SW 1271 (cell line): ENCODE measurements at places on chromosomes 7 and 10.

DNA sequence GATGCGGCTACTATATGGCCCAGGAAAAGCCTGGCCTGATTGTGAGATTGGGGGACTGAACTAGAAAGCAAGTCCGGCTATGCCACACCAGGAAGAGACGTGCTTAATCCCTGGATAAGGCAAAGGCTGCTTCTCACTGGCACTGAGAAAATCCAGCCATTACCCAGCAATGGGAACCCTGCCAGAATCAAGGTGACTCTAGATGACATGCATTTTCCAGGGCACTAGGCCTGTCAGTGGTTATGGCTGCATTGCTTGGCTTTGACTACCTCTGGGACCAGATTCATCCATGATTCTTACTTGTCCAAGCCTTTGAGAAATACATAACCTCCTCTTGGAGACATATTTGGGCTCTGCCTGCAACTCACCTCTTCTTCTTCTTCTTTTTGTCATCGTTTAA, 317.2 kb downstream of the GRID1 start:
- no peak for DNase-seq

DNA sequence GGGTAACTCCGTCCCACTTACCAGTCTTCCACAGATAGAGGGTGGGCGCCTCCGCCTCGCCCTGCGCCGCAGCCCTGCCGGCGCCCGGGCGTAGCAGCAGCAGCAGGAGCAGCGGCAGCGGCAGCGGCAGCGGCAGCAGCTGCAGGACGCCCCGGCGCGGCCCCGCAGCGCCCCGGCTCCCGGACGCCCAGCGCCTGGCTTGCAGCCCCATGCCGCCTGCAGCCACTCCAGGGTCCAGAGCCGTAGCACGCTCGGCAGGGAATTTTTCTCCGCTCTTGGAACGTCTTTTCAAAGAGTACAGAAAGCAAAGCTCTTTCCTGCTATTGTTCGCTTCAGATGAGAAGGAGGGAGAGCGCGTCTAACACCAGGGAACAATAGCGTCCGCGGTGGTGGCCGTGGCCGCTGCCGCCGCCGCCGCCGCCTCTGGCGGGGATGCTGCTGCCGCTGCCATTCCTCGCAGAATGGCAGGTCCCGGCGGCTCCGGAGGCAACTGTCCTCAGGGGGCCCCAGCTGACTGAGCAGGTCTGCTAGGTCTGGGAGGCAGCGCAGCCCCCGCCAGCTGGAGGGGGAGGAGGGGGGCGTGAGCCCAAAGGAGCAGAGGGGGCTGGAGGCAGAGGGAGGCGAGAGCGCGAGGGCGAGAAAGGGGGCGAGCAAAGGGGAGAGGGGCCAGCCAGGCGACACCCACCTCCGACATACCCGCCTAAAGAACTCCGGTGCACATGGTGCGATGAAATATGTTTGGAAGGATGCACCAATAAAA, at the start of gene THSD7A:
TSS of gene THSD7A (minus strand) at position 463 of the 760 bp plus-strand sequence. CDS start at position 211, 252 bp downstream.
- DNase-seq = no peak

- DNase-seq = no peak
Observed at GRCh38 chr10:66680886-66681285, 244.9 kb upstream of the LRRTM3 start.

GRCh38 chr10:116690356-116691322, 51.7 kb downstream of the HSPA12A start:
- no peak for DNase-seq

GRCh38 chr7:142925413-142925812, 8.1 kb downstream of the TRPV5 start:
- no peak for DNase-seq

DNA sequence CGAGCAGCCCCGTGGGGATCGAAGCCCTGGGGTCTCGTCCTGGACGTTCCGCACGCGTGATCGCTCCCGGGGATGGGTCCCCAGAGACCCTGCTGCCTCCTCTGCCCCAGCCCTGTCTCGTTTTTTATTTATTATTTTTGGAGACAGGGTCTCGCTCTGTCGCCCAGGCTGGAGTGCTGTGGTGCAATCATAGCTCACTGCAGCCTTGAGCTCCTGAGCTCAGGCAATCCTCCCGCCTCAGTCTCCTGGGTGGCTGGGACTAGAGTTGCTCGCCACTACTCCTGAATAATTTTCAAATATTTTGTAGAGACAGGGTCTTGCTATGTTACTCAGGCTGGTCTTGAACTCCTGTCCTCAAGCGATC, 319 bp upstream of the STX1A start:
- DNase-seq = no peak

DNA sequence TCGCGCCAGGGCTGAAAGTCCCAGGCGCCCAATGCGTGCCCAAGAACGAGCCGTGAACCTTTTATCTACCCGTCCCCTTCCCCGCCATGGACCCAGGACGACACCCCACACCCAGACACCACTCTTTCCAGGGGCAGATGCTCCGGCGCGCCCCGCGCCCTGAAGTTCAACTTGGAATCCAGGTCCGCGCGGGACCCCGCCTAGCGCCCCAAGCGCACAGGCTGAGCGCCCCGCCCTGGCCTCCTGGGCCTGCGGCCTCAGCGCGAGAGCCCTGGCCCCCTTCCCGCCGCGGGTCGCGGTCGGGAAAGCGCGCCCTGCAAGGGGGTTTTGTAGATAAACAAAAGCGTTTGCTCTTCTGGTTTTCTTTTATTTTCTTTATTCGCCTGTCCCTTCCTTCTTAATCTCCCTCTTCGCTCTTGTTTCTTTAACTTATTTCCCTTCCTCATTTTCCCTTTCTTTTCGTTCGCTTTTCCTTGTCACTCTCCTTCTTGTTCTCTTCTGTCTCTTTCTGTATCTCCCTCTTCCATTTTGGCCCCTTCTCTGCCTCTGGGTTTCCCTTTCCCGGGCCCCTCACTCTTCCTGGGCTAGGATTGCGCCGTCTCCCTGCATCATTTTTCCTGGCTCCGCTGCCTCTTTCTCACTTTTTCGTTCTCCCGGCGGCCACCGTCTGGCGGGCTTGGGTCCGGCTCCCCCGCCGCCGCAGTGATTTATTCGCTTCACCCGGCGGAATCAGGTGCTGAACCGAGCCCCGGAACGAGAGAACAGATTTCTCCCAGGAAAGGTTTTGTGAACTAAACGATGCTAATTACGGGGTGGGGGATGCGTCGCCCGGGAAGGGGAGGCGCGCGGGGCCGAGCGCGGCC, 15.3 kb upstream of the PAX2 start:
- DNase-seq = no peak

- no peak for DNase-seq
Observed at GRCh38 chr7:33766405-33766804, 138.9 kb upstream of the BMPER start.

- DNase-seq = no peak
Observed at GRCh38 chr7:4279216-4279615, 402.9 kb upstream of the FOXK1 start.

GRCh38 chr7:38858259-38858884, 50.6 kb downstream of the VPS41 start:
- DNase-seq = no peak

DNA sequence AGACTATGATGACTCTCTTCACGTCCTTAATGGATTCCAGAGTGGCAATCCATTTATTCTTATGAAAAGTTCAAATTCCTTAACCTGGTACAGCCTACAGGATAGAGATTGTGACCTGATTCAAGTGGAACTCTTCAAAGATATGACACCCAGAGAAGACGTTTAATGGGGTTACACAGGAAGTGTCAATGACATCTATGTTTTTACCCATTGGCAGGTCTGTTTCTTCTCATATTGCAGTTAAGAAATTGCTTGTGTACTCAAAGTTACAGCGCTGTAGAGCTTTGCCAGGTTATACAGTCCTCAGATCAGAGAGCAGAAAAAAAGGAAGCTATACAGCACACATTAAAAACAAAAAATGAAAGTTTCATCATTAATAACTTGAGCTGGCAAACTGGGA, 367.4 kb downstream of the THSD7A start:
- DNase-seq = no peak

GRCh38 chr10:82680608-82681007, 805.6 kb downstream of the NRG3 start:
- no peak for DNase-seq

DNA sequence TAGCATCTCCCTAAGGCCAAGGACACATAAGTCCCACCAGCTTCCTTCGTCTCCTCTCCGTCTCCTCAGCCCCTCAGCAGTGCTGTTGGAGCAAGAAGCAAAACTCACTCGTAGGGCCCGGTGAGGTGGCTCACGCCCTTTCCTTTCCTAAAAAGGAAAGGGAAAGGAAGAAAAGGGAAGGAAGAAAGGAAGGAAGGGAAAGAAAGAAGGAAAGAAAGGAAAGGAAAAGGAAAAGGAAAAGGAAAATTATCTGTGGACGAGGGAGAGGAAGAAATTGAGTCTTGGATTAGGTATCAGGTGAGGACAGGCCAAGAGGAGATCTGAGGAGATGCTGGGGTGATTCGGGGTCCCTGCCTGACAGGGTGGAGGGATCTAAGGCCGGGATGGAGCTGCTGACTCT, 3.1 kb upstream of the ZNF316 start:
- no peak for DNase-seq

DNA sequence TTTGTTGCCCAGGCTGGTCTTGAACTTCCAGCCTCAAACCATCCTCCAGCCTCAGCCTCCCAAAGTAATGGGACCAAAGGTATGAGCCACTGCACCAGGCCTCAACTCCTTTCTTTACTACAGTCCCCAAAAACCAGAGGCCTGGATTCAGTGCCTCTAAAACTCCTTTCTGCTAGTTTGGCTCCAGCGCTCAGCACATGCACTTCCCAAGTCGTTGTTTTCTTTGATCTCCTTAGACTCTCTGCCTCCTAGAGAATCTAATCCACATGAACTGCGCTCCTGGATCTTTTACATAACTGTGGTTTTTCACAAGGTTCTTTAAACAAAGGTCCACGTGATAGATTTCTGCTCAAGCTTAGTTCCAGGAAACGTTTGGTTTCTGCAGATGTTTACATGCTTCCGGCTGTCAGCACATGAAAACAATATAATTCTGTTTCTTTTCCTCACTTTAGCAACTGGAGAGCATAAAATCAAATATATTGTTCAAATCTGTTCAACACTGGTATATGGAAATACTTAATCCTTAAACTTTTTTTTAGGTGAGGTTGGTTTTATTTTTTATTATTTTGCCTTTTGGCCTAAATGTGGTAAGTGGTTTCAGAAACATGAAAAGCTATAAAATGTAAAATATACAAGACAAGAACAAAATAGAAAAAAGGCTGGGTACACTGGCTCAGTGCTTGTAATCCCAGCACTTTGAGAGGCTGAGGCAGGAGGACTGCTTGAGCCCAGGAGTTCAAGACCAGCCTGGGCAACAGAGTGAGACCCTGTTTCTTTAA, 270.5 kb upstream of the MKLN1 start:
- no peak for DNase-seq

- no peak for DNase-seq
Observed at GRCh38 chr10:121708728-121709674, 110.8 kb upstream of the FGFR2 start.

DNA sequence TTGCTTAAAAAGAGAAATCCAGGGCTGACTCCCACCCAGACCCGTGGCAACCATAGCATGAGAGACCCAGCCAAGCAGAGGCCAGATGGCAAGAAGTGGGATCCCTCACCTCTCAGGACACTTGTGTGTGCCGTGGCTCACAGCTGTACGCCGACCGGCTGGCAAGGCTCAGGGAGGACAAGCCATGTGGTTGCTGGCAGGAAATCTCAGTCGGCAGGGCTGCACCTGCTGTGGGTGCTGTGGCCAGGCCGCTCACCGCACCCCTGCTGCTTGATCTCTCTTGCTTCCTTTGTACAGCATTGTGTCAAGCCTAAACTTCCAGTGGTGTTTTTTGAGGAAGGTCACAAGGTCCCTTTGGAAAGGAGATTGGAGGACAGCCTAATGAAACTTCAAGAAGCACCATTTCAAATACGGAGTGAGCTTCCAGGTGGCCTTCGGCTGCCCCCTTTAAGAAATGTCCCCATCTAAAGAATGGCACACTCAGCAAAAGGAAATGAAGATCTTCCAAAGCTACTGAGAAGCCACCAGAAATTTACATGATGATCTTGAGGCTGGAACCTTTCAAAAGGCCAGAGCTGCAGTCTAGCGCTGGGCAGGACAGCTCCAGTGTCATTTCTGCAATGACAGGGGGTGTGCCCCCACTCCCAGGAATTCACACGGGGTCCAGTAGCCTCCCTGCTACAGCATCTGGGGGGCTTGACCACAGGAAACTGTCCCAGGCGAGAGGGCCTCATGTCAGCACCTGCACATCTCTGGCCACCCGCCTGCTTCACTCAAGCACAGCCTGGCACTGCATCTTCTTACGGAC, 409.0 kb upstream of the MGMT start:
- DNase-seq = no peak

- no peak for DNase-seq
Observed at GRCh38 chr10:132878730-132879407, 63.5 kb downstream of the CFAP46 start.

DNA sequence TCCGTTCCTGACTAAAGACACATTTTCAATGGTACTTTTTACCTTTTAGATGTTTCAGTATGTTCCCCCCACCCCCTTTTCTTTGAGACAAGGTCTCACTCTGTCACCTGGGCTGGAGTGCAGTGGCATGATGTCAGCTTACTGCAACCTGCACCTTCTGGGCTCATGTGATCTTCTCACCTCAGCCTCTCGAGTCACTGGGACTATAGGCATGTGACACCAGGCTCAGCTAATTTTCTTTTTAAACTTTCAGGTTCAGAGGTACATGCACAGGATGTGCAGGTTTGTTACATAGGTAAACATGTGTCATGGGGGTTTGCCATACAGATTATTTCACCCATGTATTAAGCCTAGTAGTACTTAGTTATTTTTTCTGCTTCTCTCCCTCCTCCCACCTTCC, 99.3 kb upstream of the RPA3 start:
- DNase-seq = no peak

DNA sequence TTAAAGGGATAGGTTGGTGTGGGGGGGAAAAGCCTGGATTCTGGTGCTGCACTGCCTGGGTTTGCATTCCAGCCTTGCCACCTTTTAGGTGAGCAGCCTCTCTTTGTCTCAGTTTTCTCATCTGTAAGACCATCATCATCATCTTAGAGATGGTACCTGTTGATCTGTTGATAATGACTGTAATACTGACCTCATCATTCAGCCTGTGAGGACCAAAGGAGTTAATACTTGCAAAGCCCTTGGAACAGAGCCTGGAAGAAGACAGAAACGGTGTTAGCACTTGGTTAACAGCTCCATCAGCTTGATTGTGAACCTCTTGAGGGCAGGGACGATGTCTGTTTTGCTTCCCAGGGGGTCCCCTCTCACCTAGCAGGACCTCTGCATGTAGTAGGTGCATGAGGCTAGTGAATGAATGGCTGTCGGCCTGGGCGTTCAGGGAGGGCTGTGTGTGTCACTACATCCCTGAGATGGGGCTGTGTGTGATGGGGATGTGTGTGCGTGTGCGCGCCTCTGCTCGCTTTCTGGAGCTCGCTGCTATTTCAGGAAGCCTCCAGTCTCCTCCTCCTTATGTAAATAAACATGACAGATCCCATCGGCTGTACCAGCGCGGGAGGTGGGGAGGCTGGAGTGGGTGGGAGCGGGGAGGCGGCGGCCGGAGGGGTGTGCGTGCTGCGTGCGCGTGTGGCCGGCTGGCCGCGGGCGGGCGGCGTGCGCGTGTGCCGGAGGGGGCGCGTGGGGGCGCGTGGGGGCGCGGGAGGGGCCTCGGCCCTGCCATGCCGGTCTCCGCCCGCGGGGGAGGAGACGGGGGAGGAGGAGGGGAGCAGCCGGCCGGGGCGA, 61.2 kb downstream of the NEURL1 start:
- DNase-seq = no peak
